ENCODE measurements at places on chromosomes 1 and 21. TPM values are rescaled to one million over a fixed set of nuclear protein-coding genes. Genes with fewer than 3 reads are reported as not detected.

DNA sequence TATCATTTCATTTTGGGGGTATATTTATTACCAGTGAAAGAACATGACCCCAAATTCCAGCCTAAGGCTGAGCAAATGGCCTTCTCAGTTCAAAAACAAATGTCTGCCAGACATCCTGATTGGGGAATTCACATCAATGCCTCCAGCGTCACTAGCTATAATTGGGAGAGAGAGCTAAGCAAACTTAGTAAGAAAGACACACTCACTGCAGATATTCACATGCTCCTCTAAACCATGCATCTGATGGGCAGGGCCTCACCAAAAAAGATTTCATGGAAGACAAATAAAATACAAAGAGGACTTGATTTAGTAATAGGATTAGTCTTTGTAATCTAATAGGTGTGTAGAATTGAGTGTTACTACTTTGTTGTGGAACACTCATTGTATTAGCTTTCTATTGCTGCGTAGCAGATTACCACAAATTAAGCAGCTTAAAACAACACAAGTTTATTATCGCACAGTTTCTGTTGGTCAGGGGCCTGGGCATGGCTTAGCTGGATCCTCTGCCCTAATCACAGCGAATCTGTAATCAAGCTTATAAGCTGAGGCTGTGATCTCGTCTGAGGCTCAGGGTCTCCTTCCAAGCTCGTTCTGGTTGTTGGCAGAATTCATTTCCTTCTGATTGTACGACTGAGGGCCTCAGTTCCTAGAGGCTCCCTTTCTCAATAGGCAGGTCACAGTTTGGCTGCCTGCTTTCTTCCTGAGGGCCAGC is 243.0 kb downstream of the PBX1 start:
- no peak overlapping the region for H3K4me3 ChIP-seq
- H3K27ac ChIP-seq, result no peak overlapping the region
- H3K36me3 ChIP-seq, result no peaks in the 10 kb centered on the region
- H3K27me3 ChIP-seq, result no peaks in the 10 kb centered on the region
- H3K4me1 ChIP-seq, result no peaks in the 10 kb centered on the region

- no peaks in the 10 kb centered on the region for H3K27me3 ChIP-seq
- no peak overlapping the region for H3K27ac ChIP-seq
- H3K4me3 ChIP-seq, result no peak overlapping the region
- H3K4me1 ChIP-seq, result peaks cover 7% of the 10 kb centered on the region
- DNase-seq, result peak; percentile 35
- no peaks in the 10 kb centered on the region for H3K36me3 ChIP-seq
These were observed 18.6 kb downstream of the KCNQ4 start for GRCh38 chr1:40802078-40802741.

The ZNF683 gene
- total RNA-seq, result not detected

The ADGRL2 gene
- 0.20 TPM for total RNA-seq

Data from HCT116 (cell line).